ENCODE measurements at places on chromosomes 13 and 19.

GRCh38 chr13:30744056-30744680, 8.8 kb downstream of the ALOX5AP start:
- no peak for DNase-seq

- no peak for DNase-seq
Measured at GRCh38 chr13:38630780-38631179, 56.1 kb upstream of the FREM2 start.

GRCh38 chr13:93086329-93086728, 140.3 kb upstream of the GPC6 start:
- no peak for DNase-seq

DNA sequence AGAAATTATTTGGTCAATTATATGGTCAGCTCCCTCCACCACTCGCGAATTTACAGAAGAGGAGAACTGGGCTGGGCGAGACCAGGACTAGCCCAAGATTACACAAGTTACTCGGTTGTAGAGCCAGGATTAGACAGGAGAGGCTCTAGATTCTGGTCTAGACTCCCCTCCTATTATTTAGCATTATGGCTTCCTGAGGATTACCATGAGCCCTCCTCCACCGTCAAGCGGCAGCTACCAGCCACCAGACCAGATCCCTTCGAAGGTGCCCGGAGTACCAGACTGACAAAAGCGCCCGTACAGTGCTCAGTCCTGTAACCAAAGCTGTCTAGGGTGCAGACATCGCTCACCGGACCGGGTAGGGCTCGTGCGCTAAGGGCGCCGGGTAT, 497 bp upstream of the MLNR start:
- no peak for DNase-seq

DNA sequence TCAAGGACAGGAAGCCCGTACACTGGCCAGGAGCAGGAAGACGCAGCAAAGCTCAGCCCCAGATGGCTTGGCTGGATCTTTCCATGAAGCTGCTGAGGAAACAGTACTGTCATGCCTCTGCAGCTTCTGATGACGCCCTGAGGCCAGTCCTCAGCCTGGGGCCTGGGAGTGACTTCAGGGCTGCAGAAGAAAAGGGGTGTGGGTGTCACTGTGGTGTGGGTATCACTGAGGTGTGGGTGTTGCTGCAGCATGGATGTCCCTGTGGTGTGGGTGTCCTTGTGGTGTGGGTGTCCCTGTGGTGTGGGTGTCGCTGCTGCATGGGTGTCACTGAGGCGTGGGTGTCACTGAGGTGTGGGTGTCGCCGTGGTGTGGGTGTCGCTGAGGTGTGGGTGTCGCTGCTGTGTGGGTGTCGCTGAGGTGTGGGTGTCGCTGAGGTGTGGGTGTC, 12.0 kb upstream of the GAS6 start:
- no peak for DNase-seq

DNA sequence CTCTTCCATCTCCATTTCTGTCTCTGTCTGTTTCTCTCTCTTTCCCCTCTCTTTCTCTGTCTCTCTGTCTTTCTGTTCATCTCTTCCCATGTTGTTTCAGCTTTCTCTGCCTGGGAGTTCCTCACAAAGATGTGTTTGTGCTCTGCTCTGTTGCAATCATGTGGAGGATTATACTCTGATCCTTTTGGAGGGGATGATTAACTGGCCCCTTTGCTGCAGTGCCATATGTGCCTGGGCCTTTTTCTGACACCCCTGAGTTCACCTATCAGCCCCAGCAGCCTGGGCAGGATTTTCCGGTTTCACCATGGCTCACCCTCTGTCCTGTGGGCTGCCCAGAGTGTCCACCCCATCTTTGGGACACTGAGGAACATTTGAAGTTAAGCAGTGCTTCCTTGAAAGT, 9.0 kb upstream of the TEX26 start:
- DNase-seq: no peak

DNA sequence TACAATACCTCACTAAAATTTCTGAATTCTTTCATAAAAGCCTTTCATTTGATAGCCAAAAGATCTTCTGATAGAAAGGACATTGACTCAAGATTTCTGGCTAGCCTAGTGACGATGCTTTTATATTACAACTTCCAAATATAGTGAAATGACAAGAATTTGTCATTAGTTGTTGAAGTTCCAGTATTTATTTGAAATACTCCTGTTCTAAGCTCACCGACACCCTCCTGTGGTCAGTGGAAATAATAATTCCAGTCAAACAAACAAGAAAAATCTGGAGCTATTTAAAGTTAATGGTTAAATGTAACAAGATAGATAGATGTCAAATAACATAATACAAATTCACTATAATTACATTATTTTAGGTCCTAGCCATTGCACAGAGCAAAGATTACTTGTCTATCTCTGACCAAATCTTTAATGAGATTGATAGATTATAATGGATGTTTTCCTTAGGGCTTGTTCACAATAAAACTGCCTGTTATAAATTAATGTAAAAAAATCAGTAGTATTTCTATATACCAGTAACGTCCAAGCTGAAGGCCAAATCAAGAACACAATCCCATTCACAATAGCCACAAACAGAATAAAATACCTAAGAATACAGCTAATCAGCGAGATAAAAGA, 195.5 kb downstream of the RGCC start:
- no peak for DNase-seq

DNA sequence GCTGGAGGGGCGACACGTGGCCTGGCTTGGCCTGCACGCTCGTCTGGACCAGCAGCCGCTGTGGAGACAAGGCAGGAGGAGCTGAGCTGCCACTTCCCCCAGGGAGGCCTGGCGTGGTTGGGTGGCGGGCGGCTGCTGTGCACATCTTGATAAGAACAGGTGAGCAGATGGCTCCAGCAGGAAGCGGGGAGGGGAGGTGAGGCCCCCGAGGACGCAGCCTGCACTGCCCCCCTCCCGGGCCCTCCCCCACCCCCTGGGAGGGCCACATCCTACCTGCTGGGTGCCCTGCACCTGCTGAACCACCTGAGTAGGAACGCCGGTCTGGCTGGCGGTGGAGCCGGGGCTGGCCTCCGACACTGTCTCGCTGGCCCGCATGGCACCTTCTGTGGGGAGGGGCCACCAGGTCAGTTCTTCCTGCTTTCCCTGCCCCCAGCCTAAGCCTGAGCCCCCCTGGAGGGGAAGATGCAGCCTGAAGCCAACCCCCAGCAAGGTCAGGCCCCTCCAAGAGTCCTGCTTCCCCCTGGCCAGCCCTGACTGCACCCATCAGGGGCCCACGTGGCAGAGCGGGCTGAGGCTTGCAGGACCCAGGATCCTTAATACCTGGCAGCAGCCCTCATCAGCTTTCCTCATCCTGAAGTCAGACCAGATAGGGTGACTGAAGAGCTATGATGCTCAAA, 22.8 kb downstream of the RFX1 start:
- DNase-seq: peak; percentile 3

DNA sequence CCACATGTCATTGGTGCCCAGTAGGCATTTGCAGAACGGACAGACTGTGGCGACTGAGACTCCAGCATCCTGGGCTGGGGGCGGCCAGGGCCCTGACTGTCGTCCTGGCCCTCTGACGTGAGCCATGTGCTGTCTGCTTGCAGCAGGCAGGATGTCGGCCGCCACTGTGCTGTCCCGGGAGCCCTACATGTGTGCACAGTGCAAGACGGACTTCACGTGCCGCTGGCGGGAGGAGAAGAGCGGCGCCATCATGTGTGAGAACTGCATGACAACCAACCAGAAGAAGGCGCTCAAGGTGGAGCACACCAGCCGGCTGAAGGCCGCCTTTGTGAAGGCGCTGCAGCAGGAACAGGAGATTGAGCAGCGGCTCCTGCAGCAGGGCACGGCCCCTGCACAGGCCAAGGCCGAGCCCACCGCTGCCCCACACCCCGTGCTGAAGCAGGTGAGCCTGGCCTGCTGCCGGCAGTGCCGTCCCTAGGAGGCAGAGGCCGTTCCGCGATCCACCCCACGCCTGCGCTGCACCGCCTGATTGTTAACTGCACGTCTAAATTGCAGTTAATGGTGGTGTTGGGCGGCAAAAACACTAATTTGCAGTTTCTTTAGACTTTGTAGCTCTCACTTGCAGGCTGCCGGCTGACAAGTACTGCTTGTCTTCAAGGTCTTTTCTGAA, 14.2 kb downstream of the TSSK6 start:
- DNase-seq: no peak

GRCh38 chr19:18522124-18522861, 423 bp upstream of the ELL start:
- peak; percentile 97 for DNase-seq

GRCh38 chr13:110964229-110965037, 49.6 kb upstream of the ANKRD10 start:
- DNase-seq: no peak

DNA sequence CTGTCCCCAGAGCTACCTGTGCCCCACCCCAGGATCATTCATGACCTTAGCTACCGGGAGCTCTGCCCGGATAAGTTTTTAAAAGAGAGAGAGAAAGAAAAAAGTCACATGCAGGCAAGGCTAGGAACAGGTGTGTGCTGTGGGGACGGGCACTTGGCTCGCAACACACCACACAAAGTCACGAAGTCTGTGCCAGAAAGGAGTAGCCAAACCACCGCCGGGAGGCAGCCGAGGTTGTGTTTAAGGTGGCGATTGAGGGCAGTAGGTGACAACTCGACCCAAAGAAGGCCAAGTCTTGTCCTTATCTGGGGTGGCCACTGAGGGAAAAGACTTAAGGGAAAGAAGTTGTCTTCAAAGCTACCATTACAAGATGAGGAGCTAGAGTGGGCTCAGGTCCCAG, 4.6 kb upstream of the TSHZ3 start:
- DNase-seq: no peak

DNA sequence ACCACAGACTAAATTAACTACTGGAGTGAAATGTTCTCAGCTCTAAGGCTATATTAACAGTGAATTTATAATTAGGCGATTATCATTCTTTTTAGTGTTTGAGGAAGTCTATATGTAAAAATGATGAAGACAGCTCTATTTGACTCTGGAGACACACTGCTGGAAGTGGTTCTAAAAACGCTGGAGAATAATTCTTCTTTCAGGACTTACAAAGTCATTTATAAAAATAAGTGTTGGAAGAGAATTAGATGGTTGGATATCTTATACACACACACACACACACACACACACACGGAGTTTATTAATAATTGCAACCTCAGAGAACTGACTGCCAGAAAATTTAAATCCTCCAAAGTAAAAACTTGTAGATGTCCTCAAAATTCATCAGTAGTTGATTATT, 1171.3 kb downstream of the EFNB2 start:
- no peak for DNase-seq

DNA sequence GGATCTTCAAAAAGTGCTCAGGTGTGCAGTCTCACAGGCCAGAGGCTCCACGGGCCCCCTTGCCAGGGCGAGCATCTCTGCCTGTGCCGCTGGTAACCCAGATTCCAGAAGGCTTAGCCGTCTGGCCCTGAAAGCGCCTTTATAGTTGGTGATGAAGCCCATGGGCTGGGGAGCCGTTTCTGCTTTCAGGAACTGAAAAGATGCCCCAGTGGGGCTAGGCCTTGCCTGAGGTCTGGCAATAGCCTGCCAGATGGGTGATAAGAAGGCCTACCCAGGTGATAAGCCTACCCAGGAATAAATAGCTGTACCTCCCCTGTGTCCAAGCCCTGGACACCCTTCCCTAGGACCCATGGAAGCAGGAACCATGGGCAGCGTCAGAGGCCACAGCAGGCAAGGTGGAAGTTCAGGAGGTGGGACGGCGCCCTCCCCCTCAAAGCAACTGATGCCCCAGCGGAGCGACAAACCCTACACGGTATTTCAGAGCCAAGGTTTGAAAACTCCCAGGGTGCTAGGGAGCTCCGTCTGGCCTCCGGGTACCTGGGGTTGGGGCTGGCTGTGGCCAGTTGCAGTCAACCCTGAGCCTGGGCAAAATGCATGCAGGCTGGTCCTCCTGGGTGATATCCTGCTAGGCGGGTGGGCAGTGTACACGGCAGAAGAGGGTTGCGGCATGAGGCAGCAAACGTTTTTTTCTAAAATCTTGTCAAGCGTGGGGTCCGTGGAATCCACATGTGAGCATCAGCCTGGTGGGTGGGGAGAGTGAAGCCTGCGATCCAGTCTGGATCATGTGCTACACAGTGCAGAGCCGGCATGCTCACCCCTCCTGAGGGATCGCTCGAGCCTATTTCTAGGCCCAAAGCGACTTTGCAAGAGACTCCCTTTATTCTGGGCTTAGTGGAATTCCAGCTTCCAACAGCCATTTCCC, 45.3 kb downstream of the ACTN4 start:
- no peak for DNase-seq

DNA sequence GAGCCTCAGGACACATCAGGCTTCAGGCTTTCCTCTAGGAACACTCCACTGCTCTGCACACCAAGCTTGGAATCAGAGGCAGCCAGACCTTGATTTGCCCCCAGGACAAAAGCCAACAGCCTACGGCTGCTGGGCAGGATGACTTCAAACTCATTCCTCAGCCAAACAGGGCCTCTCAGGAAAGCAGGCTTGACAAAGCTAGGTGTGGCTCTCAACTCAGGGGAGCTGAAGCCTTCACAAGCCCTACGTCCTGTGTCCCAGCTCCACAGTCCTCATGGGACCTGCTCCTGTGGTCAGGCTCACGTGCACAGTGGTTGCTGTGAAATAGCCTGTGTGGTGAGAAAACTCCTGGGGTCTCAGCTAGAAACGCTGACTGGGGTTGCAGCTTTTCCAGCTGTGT, 398.9 kb upstream of the ZNF507 start:
- DNase-seq: no peak

GRCh38 chr13:82698383-82698782, 1183.9 kb downstream of the SLITRK1 start:
- DNase-seq: no peak

GRCh38 chr13:33388286-33388998, 102.9 kb upstream of the STARD13 start:
- DNase-seq: no peak

DNA sequence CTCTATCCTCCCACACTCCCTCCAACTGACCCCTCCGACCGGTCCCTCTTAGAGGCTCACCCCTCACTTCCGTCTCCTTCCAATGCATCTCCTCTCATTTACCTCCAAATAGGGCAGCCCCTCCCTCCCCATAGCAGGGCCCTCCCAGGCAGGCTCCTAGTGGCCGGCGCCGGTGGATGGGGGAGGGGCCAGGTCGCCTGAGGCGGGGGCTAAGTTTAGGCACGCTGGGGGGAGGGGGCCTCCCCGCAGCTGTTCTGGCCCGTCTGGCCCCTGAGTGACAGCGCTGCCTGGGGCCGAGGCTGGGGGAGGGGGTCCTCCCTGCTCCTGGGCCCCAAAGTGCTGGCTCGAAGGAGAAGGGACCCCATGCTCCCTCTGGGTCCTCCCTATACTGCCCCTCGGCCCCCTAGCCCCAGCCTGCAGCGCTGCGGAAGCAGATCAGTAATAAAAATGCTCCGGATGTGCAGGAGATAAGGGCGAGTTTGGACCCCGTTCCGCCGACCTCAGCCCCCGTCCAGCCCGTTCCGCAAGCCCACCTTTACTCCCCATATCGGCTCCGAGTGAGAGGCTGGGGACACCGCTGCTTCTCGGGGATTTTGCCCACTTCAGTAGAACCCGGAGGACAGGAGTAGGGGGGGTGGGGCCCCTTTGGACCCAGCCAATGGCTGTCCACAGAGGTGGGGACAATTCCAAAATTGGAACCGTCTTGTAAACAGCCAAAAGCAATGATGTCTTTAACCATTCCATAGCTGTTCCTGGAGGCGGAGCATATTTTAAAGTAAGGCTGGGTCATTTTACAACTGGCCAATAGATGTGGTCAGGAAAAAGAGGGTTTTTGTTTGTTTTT, 4.0 kb downstream of the RTN2 start:
- DNase-seq: no peak
